EH (cell line): ENCODE measurements at places on chromosomes 12 and 14.

- peak; percentile 84 for DNase-seq
Measured at GRCh38 chr12:1115484-1116231, 124.6 kb downstream of the ERC1 start.

- DNase-seq, result no peak
Measured at GRCh38 chr12:40171501-40171900, 53.3 kb upstream of the LRRK2 start.

- DNase-seq, result no peak
Measured at GRCh38 chr12:84619053-84619571, 293.5 kb downstream of the SLC6A15 start.

DNA sequence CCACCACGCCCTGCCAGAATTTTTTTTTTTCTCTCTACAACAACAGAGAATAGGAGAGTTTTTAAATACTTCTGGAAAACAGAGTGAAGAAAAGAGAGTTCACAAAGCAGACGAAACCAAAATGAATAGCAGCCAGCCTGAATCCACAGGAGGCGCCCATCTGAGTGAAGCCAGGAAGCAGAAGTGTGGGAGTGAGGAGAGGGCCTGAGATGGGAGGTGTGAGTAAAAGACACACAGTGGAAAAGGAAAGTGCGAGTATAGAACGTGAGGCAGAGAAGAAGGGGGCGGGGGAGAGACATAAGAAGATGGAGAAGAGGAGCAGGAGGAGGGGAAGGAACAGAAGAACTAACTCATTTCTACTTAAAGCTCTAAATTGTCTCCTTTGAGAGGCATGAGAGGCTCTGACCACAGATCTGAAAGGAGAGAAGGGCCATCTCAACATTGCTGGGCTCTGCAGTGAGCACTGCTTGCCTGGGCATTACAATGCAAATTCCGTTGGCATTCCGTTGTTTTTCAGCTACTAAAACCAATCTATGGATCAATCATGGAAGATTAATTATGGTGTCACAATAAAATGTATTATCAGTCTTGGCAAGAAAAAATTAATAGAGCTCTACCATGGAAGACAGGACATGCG, 140.1 kb upstream of the CPSF6 start:
- no peak for DNase-seq

GRCh38 chr14:60093606-60094005, 1.9 kb downstream of the PCNX4 start:
- DNase-seq, result peak; percentile 3

- DNase-seq, result no peak
Measured at GRCh38 chr14:53840444-53840843, 116.2 kb downstream of the BMP4 start.
